ENCODE measurements at places on chromosomes 12 and 14. TPM values are rescaled to one million over a fixed set of nuclear protein-coding genes. Genes with fewer than 3 reads are reported as not detected.

The SLC39A2 gene
- total RNA-seq = not detected

The SMIM41 gene
- total RNA-seq = 0.59 TPM

The AACS gene
- total RNA-seq = 22.0 TPM

The APOLD1 gene
- total RNA-seq = 76.2 TPM

The MGAT4C gene
- total RNA-seq = 28.8 TPM

The FBLN5 gene
- 33.0 TPM for total RNA-seq

The KMT2D gene
- 27.2 TPM for total RNA-seq

The PAPLN gene
- 18.3 TPM for total RNA-seq

The TBX3 gene
- 6.9 TPM for total RNA-seq

The CPNE6 gene
- 1.7 TPM for total RNA-seq

The KRT2 gene
- total RNA-seq = not detected

The ACSM4 gene
- total RNA-seq = not detected

The HOXC9 gene
- total RNA-seq = 8.5 TPM

The SINHCAF gene
- 19.2 TPM for total RNA-seq

The JKAMP gene
- 84.6 TPM for total RNA-seq
